ENCODE measurements at places on chromosomes 7 and 10.

GRCh38 chr7:76259124-76260093 is 43.1 kb upstream of the HSPB1 start:
- no peak for DNase-seq

- no peak for DNase-seq
Observed at GRCh38 chr10:62323751-62324150, 50.4 kb upstream of the ZNF365 start.

DNA sequence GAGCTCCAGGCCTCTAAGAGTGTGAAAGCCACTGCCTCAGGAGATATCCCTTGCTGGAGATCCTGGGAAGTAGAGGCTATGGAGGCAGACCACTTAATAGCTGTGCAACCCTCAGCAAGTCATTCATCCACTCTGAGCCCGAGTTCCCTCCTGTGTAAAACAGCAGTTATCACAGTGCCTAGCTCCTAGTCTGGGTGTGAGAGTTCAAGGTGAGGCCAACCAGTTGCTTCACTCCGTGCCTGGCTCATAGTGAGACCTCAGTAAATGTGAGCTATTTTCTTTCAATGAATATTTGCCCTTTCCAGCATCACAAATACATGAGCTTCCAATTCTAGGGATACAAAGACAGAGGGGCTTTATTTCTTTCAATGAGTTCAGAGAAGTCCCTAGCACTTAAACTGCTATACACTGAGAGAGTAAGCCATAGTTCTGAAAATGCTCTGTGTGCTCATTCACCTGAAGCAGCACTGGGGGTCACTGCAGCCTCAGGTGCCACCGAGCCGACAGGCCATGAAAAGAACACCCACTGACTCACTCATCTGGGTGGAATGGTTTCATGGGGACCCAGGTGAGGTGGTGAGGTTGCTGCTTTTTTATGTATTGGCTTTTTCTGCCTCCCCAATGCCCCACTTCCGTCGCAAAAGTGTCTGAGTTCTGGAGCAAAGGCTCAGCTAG is 259.8 kb downstream of the KCNMA1 start:
- no peak for DNase-seq

DNA sequence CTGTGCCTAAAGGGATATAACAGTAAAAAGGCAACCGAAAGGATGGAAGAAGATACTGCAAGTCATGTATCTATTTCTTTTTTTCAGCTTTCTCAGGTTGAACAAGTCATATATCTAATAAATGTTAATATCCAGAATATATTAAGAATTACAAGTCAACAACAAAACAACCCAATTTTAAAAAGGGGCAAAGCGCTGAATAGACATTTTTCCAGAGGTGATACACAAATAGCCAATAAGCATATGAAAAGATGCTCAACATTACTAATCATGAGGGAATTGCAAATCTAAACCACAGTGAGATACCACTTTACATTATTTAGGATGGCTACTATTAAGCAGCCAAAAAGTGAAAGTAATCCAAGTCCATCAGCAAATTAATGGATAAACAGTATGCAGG is 23.0 kb downstream of the DBF4 start:
- no peak for DNase-seq

DNA sequence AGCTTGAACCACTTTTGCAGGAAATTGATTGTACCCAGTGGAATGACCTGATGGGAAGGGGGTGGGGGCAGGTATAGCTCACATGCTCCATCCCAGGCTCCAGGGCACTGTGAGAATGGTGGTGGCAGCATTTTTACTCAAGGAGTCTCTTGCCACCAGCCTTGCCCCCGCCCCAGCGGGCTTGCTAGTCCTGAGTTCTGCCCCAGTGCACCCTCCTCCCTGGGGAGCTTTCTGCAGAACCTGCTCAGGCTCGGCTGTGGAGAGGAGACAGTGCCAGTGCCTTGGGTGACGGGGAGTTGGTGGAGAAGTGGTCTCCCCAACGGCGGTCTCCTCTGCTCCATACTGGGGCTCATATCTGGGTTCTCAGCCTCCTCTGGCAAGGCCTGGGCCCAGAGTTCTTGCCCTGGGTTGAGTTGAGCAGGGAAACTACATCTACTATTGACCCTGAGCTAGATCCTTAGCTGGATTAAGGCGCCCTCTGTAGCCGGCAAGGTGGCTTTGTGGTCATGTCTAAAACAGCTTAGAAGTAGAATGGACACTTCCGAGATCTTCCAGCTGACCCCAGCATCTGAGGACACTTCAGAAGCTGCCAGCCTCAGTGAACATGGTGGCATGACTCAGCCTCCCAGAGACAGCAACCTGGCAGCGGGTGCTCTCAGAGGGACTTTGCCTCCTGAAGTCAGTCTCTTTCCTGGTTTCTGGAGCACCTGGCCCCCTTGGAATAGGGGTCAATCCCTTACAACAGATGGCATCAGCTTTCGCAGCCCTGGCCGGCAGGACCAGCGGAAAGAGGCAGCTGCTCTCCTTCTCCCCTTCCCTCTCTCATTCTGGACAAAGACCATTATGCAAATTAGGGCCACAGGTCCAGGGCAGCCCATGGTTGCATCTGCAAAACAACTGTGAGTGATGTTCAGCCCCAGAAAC is 363.4 kb upstream of the MKI67 start:
- DNase-seq, result no peak

GRCh38 chr10:1662438-1663025 is 74.8 kb downstream of the ADARB2 start:
- DNase-seq, result no peak

- DNase-seq, result no peak
Observed at GRCh38 chr10:7119325-7120015, 291.4 kb downstream of the SFMBT2 start.

GRCh38 chr7:80018941-80019808 is 115.5 kb upstream of the GNAI1 start:
- DNase-seq, result peak; percentile 0

DNA sequence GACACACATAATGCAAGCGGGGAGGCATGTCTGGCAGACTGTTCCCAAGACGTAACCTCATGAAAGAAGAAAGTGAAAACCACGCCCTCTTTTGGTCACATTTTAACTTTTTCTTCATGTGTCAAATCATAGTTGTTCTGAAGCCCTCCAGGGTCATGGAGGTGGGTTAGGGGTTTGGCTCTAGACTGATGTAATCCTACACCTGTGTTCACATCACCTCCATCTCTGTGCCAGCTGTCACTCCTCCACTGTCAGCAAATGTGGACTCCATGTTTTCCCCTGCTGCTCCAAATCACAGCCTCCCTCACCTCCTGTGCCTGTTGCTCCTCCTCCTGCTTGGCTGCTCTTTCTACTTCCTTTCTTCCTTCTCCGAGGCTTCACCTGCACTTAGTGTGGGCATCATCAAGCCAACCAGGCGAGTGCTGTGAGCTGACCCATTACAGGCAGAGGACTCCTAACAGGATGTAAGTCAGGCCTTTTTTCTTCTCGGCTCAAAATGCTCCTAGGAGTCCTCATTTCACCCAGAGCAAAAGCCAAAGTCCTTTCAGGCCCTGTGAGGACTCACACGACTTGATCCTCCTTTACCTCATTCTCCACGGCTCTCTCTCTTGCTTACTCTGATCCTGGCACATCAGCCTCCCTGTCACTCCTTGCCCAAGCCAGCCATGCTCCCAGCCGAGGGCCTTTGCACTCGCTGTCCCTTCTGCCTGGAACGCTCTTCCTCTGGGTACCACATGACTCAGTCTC is 66.4 kb upstream of the IFRD1 start:
- DNase-seq, result no peak

DNA sequence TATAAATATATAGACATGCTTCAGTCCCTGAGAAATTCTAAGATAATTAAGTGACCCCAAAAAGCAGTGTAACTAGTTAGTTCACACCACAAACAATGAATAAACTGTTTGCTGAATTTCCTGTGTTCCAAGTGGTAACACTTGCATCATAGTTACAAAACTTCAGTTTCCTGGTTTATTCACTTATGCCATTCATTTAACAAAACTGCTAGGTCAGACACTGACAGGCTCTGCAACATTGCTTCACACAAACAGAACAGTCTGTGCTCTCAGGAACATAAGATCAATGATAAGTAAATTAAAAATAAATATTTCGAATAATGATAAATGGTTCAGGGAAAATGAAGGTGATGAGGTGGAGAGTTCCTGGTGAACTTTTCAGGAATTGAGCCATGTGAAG is 133.3 kb upstream of the NAMPT start:
- no peak for DNase-seq

DNA sequence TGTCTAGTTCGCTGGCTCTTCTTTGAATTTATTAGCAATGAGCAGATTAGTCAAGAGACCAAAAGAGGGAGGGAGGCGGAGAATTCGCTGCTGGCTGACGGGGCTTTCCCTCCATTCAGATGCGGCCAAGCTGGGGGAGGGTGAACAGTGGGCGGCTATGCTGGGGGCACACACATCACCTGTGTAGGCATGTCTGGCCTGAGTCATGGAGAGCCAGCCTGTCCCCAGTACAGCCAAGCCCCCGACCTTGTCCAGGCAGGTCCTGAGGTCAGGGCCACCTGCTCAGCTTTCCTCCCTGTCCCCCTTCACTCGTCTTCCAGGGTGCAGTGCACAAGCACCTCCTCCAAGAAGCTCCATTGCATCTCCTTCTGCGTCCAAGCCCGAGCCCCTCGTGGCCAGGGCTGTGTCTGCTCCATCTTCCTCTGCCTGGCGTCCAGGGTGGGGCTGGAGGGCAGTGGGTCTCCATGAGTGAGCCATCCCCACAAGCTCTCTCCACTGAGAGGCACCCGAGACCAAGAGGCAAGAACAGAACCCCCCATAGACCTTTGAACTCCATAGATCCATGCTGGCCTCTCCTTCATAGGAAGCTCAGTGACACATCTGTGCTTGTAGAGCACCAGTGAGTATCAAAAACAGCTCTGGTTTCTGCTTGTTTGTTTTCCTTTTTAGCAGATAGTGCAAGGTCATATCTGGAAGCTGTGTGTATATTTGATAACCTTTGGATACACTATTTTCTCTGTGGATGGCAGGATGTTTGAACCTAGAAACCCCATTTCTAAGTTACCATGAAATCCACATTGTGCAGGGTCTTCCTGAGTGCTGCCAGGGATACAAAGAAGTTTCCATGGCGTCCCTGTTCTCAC is 1.9 kb upstream of the DEPP1 start:
- no peak for DNase-seq

DNA sequence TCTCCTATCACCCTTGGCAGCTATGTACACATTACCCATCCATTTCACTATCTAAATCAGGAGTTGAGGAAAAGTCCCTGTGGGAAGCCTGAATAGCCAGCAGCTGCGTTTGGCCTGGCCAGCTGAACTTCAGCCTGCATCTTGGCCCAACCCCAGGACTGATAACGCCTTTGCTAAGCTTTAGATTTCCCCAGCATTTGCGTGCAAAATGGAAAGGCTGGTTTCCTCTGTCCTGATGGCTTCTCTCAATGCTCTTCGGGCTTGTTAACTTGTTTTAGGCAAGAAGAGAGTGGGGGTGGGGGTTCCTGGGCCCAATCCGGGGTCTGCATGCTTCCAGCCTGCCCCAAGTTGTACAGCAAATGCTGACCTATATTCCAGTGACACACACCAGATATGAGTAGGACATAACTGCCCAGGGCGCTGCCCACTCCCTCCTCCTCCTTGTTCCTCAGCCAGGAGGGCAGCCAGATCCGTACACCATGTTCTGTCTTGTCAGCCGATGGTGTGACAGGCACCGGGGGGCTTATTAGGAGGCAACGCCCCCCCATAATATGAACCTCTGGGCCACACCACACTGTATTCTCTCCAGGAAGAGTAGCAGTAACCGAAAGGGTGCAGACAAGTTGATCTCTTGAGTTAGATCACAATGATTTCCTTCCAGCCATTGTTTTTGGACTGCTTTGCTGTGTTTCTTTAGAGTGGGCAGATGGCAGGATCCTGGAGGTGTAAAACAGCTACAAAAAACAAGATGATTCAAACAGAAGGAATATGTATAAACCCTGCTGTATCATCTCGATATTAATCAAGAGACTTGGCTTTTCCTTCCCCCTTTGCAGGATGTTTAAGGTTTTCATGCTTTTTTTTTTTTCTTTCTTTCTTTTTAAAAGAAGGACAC is 339.0 kb downstream of the RNLS start:
- DNase-seq, result no peak

DNA sequence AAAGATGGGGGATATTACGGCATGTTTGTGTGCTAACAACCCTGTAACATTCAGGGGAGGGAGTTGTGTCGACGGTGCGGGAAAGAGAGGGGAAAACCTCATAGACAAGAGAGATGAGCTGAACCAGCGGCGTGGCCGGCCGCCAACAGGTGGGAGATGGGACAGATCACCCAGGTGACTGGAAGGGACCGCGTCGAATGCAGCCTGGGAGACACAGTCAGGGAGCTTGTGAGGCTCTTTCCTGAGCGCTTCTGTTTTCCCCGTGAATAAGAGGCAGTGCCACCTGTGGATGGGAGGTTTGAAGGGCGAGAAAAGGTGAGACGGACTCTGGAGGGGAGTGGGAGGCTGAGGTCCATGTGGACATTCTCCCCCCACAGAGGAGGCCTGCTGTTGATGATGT is 9.9 kb upstream of the PRKAG2 start:
- DNase-seq, result no peak

GRCh38 chr7:22784346-22784745 is 38.3 kb downstream of the TOMM7 start:
- DNase-seq, result no peak

DNA sequence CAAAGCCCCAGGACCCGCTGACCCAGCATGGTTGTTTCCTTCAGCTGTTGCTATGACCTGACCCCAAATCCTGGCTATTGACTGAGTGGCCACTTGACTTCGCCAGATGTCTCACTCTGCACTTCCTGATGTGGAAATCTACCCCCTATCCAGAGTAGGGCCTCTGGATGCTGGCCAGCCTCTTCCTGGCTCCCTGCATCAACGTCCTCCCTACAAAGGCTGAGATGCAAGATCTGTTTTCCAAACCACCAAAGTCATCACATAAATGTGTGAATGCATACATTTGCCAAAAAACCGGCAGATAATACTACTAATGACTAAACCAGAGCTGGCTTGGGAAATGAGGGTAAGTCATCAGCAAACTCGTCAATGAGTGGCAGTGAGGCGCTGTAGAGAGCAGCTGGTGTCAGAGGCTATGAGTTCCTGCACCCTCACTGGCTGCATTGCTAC is 70.4 kb downstream of the PYROXD2 start:
- no peak for DNase-seq

DNA sequence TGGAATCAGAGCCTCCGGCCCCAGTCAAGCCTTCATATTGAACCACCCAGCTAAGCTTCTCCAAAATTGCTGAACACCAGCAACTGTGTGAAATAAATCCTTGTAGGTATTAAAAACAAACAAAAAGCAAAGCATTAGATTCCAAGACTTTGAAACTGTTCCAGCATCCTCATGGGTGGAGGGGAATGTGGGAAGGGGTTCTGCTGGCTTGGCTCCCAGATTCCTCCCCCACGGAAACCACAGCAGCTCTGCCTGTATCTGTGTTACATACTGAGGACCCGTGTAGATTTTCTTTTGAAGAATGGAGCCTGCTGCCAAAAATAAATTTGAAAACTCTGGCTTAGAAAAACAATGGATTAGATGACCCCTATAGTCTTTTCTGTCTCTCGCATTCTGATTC is 20.0 kb downstream of the AKR1B1 start:
- no peak for DNase-seq

DNA sequence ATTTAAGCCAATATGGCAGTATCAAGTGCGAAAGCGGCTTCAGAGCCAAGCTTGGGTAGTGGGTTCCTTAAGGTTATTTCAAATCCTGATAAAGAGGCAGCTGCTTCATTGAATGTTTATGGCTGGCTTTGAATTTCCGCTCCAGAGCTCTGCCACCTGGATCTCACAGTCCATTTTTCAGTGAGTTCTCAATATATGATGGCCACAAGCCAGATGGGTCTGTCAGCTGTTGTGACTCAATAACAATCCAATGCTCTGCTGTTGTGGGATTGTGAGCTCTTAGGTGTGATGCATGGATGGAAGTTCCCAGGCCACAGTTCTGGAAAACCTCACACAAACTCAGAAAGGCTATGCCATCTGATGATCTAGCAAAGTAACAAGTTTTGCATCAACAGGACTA is 743.8 kb upstream of the LRRN3 start:
- no peak for DNase-seq

Data from stimulated activated CD8-positive, alpha-beta memory T cell treated with anti-CD3 and anti-CD28 coated beads, Interleukin-4, amount 100 ng/mL, for 1 hour (primary cell).